Aorta (tissue), 5 donors: ENCODE measurements at places on chromosomes 5 and 9. TPM values are rescaled to one million over a fixed set of nuclear protein-coding genes. Genes with fewer than 3 reads are reported as not detected.

Gene TMOD1
- 56.6 TPM for total RNA-seq

Gene PRSS3
- total RNA-seq: not detected

Gene SLC34A3
- total RNA-seq: not detected

Gene MELK
- 1.1 TPM for total RNA-seq

Gene SLC6A7
- total RNA-seq: not detected

Gene OMD
- total RNA-seq: 43.3 TPM

Gene ESM1
- total RNA-seq: 1.1 TPM

Gene HTR4
- total RNA-seq: 0.90 TPM

Gene IL5
- total RNA-seq: not detected

Gene PCDHB2
- 4.1 TPM for total RNA-seq

Gene SETX
- total RNA-seq: 53.0 TPM
